ENCODE measurements at places on chromosomes 3 and 15.

DNA sequence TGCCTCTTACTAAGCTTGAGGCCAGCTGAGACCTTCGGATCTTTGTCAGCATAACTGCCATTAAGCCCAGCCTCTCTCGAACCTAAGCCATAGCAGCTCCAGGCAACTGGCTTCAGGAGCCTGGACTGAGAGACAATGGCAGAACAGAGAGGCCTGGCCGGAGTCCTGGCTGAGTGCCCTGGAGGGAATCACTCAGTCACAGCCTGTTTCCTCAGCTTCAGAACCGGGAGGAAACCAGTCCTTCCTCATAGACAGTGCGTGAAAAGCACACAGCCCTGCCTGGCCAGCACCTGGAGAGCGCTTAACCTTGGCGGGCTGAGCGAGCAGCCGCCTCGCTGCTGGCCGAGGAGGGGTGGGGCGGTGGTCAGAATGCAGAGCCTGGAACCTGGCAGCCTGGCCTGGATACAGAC lies 21.6 kb downstream of the RNU5B-1 start:
- no peak for DNase-seq

- DNase-seq, result no peak
These were observed 4.8 kb downstream of the CHD2 start for GRCh38 chr15:92904722-92905571.

GRCh38 chr15:88804257-88804656 lies 1.0 kb downstream of the ACAN start:
- DNase-seq, result no peak

GRCh38 chr3:194348354-194348753 lies 2.8 kb downstream of the CPN2 start:
- DNase-seq, result no peak

- DNase-seq, result no peak
These were observed 11.9 kb upstream of the FAH start for GRCh38 chr15:80140909-80141308.

DNA sequence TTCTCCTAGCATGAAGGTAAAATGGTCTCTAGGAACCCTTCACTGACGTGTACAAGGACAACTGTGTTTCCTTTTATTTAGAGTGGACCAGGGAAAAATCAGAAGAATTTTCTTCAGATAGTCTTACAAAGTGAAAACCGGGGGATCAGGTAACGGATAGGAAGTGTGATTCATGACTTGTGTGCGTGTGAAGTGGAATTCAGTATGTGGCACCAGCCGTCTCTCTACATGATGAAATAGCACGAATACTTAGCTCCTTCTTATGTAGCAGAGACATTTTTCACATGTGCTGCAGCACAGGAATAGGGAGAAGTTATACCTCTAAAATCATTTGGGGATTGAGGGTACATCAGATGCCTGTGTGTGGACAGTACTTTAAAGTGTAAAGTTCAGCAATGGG lies 159.2 kb downstream of the MEX3B start:
- DNase-seq, result no peak

GRCh38 chr3:150068440-150069153 lies 97.9 kb upstream of the PFN2 start:
- DNase-seq, result no peak

Measured in NCI-H748 treated with DMSO at 0.1 percent for 48 hours (cell line).